ENCODE measurements at places on chromosomes 4 and X.

DNA sequence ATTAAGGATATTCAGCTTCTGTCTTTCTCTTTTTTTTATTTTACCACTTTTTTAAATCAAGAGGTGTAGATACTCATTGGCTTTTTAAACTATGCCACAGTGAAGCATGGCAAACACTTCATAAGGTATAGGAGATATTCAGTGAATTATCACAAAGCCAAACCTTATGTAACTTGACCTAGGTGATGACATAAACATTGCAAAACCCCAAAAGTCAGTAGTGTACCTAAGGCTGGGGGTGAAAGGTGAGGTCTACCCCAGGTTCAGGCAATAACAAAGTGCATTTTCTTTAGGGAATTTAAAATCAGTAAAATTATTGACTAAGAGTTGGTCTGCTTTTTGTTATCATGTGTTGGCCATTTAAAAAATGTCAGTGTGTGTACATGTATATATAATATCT, 39.1 kb downstream of the CDKL5 start:
- DNase-seq: no peak

GRCh38 chrX:113384628-113385027, 544.0 kb upstream of the AMOT start:
- no peak for DNase-seq

DNA sequence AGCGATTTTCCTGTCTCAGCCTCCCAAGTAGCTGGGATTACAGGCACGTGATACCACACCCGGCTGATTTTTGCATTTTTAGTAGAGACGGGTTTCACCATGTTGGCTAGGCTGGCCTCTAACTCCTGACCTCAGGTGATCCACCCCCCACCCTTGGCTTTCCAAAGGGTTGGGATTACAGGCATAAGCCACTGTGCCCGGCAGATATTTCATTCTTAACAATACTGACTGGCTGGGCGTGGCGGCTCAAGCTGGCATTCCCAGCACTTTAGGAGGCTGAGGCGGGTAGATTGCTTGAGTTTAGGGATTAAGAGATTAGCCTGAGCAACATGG, 1.3 kb downstream of the PQBP1 start:
- DNase-seq: no peak

- no peak for DNase-seq
Measured at GRCh38 chr4:87476934-87477333, 52.2 kb downstream of the SPARCL1 start.

DNA sequence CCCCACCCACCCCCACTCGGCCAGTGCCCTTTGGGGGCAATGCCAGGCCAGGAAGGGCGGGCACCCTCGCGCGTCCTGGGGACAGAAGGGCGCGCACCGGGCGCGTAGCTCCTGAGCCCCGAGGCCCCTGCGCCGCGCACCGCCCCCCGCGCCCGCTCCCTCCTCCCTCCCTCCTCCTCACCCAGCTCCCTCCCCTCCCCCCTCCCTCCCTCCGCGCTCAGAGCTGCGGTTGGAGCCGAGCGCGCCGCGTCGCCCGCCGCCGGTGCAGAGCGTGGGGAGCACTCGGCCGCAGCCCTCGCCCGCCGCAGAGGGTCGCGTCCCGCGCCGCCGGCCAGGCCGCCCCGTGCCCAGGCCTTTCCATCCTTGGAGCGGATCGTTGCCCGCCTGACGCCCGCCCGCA, at the start of gene ATP2B3:
ATP2B3 (plus strand) TSS at position 220 of the 400 bp plus-strand sequence. CDS start 18,606 bp downstream, outside the sequence.
- no peak for DNase-seq
